ENCODE measurements at places on chromosomes 6 and 20.

DNA sequence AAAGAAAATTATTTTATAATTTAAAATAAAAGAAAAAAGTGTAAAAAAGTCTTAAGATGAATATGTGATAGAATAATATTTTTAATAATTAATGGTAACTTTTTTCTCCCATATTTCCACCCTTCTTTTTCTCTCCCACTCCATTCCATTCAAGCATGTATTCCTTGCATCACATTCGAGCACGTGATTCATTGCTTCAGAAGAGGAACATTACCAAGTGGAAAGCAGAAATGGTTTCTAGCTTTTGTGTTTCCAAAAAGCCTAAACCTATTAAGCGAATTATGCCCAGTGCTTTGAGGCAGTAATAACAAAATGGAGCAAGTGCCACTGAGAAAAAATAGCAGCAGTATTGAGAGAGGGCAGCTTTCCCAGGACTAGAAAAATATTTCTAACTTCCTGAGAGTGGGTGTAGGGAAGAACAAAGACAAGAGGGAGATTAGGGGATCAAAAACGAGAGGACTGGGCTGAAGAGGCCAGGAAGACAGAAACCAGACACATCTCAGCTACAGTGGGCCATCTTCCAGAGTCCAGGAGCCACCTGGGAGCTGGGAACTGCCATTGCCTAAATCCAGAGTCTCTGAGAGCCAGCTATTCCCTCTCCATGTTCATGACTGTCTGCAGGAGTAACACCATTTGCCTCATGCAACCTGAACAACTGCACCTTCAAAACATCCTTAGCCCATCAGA lies 15.0 kb upstream of the AKIRIN2 start:
- DNase-seq, result no peak

GRCh38 chr6:125332664-125333063 lies 30.9 kb upstream of the HDDC2 start:
- no peak for DNase-seq

GRCh38 chr6:107621229-107621937 lies 131.5 kb downstream of the SOBP start:
- DNase-seq, result no peak

- no peak for DNase-seq
Observed at GRCh38 chr6:35181308-35181932, 32.3 kb upstream of the SCUBE3 start.

DNA sequence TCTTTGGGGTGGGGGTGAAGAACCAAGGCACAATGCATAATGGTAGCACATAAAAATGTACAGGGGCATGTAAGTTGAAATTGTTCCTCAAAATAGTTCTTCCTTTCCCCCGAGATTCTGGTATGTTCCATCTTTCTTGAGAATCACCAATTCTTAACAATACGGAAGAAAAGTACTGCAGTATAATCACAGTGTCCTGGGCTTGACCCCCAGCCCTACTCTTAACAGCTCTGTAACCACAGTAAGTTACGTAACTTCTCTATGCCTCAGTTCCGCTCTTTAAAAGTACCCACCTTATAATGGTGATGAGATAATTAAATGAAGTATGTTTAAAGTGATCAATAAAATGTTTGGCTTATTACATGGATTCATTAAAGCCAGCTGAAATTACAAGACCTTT lies 104.5 kb downstream of the SMLR1 start:
- DNase-seq, result no peak

GRCh38 chr6:80637312-80637711 lies 530.8 kb downstream of the BCKDHB start:
- no peak for DNase-seq

- DNase-seq, result peak; percentile 15
Observed at GRCh38 chr6:157946865-157947532, 34.7 kb upstream of the SYNJ2 start.

DNA sequence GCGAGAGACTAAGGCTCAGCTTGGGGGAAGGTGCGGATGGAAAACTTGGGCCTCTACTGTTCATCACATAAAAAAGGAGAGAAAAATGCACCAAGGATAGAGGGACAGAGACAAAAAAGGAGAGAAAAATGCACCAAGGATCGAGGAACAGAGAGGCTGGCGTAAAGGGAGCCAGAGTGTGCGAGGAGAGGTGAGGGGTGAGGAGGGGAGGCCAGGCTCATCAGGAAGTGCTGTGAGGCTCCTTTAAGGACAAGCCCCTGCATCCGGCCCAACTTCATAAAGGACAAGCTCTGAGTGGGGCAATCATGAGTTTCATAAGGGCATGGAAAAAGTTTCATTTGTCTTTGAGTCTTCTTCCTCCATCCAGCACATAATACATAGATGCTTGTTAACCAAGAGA lies 117.2 kb upstream of the NXT1 start:
- DNase-seq, result no peak

DNA sequence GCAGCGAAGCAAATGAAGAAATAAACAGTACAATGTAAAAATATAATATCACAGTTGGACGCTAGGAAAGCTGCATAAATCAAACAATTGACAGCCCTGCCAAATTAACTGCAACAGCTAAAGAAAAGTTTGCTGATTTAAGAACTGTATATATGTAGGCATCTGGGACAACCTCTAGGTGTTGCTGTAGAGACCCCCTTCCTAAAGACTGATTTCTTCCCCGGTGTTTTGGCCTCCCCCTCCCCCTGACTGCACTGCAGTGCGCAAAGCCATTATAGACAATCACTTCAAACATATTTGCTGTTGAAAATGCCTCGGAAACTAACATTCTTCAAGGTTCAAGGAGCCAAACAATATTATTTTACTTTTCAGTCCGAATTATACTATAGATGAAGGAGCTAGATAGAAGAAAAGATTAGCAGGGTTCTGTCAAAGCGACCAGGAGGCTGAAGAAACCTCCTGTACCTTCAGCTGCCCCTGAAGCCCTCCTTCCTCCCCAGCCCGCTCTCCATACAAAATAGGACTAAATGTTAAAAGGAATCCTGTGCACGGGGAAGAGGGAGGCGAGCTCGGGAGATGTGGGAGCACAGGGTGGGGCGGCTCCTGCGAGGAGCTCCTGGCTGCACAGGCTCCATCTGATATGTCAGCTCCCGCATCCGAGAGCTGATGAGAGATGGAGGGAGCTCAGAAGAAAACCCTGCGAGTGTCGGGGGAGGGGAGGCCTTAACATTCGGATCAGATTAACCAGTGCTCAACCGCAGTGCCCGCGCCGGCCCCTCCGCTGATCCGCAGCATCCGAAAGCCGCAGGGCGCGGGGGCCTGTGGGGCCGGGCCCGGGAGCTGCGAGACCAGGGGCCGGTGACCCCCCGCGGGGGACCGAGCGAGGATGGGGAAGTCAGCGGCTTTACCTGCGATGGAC lies 822 bp downstream of the ELOVL4 start:
- DNase-seq, result peak; percentile 71

Data from NCI-H1105 treated with DMSO at 0.1 percent for 48 hours (cell line).